ENCODE measurements at places on chromosomes 3 and 15.

DNA sequence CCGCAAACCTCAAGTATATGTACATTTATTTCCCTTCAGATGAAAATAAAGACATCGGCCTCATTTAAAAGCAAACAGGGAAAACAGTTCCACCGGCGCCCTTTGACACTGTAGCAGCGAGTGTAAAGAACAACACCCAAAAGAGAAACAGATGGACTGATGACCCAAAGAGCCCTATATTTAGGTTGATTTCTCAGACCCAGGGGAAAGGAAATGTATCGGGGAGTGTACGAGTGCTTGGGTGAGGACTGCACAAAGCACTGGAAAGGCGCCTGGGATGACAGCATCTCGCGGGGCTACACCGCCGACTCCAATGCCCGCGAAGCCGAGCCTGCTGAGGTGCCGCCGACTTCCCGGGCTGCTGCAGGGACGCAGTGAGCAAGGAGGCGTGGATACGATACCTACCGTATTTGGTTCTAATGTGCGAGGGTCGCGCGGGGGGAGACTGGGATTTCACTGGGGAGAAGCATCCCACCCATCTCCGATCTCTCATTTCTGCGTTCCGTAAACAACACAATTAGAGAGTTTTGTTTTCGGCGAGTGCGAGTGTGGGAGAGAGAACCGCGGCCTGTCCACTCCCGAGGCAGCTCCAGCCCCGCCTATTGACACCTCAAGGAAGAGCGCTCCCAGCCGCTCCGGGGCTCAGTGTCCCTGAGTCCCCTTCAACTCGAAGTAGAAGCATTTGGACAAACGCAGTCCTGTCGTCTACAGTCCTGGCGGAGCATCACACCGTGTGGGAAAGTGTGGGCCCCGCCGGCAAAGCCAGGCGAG lies 2.0 kb downstream of the MECOM start:
- DNase-seq: no peak

GRCh38 chr3:64743887-64744243 lies 56.1 kb upstream of the ADAMTS9 start:
- no peak for DNase-seq

GRCh38 chr3:108088697-108089096 lies 2.1 kb downstream of the CD47 start:
- no peak for DNase-seq

GRCh38 chr3:62597491-62597890 lies 224.1 kb upstream of the FEZF2 start:
- DNase-seq: no peak

DNA sequence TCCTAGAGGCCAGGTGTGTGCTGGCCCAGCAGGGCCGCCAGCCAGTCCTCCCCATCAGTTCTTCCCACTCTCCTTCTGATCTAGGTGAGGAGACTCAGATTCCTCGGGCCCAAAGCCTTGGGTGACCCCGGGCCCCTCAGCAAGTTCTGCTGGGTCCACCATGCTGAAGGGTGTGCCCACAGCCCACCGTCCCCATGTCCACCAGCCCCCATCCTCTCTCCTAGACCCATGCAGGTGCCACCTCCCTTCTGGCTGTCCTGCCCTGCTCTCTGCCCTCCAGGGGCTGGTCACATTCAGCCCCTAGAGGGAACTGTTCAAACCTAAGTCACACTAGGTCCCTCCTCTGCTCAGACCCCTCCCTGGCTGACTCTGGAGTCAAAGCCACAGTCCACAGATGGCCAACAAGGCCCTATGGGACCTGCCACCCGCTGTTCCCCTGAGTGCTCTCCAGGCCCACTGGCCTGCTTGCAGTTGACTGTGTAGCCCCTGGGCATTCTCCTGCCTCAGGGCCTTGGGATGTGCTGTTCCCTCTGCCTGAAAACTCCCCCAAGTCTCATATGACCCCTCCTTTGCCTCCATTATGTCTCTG lies 878 bp upstream of the TLR9 start:
- DNase-seq: no peak

DNA sequence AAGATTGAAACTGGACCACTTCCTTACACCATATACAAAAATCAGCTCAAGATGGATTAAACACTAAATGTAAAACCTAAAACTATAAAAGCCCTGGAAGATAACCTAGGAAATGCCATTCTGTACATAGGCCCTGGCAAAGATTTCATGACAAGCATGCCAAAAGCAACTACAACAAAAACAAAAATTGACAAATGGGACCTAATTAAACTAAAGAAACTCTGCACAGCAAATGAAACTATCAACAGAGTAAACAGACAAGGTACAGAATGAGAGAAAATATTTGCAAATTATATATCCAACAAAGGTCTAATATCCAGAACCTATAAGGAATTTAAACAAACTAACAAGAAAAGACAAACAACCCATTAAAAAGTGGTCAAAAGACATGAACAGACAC lies 173.1 kb upstream of the CCDC54 start:
- DNase-seq: no peak

- DNase-seq: no peak
These were observed 10.2 kb downstream of the PRICKLE2 start for GRCh38 chr3:64215103-64215502.

DNA sequence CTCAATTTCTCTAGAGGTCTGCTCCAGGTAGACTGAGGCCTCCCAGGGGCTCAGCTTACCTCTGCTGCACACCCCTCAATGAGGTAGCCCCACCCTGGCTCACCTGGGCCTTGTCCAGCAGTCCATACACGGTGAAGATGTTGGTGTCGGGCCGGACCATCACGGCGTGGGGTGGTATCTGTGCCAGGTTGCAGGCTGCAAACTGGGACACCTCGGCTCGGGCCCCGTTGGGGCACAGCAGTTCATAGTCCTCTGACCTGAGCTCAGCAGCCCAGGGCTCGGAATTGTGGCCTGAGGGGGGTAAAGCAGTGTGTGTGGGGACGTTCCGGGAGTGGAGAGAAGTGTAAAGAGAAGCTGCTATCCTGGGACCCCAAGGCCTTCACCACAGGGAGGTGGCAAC lies 23.2 kb downstream of the MELTF start:
- no peak for DNase-seq

- no peak for DNase-seq
These were observed 772.4 kb upstream of the NR2F2 start for GRCh38 chr15:95558131-95558530.

GRCh38 chr15:47473832-47474231 lies 243.5 kb upstream of the SEMA6D start:
- no peak for DNase-seq

GRCh38 chr3:66962664-66963063 lies 35.4 kb upstream of the KBTBD8 start:
- DNase-seq: no peak

GRCh38 chr3:127911421-127911931 lies 3.6 kb upstream of the KBTBD12 start:
- no peak for DNase-seq

- DNase-seq: no peak
These were observed 37.3 kb downstream of the STARD5 start for GRCh38 chr15:81286621-81287121.

DNA sequence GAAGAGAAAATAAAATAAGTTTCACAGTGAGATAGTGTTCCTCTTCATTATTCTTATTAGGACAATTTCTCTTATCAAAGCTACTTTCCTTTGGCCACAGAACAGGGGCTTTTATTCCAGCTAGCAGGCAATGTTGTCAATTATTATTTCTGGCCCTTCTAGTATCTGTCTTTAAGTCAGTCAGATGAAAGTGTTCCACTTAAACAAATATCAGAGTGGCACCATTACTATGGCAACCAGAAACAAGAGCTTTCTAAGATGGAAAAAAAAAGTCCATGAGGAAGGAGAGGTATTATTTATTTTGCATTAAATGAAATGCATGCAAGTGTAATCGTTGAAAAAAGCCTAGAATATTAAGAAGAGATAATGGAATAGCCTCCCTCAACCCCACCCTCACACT lies 426.4 kb downstream of the TUSC7 start:
- DNase-seq: no peak

DNA sequence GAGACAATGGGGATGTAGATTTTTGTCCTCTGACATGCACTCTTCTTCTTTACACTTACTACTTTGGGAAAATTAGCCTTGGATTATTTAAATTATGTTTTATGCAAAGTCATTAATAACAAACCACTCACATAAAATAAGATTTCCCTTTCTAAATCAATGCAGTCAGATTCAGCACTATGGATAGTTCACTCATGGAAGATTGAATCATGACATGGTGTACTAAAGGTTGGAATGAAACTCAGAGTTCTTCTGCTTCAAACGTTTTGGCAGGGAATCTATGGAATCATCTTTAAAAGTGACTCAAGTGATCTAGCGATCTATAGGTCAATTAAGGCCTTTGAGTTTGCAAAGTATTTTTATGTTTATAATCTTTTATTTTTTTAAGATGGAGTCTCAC lies 154.3 kb downstream of the KCNMB2 start:
- DNase-seq: no peak

GRCh38 chr3:74288761-74289160 lies 325.7 kb downstream of the CNTN3 start:
- DNase-seq: no peak

GRCh38 chr3:65581313-65581712 lies 457.4 kb downstream of the MAGI1 start:
- no peak for DNase-seq

GRCh38 chr3:123953735-123954134 lies 7.3 kb downstream of the CCDC14 start:
- DNase-seq: no peak

DNA sequence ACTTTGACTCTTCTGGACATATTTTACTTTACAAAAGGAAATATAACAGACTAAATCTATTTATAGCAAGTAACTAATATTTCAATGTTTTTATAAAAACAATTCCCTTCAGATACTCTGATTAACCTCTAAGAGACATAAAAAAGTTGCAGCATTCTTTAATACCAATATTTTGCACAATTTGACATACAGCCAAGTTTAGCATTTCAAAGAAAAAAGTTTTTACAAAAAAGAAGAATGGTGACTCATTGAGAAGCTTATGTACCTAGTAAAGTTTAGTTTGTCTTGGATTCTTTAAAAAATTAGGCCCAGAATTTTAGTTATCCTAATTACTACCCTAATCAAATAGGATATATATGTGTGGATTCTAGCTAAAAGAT lies 17.6 kb downstream of the DAZL start:
- no peak for DNase-seq

DNA sequence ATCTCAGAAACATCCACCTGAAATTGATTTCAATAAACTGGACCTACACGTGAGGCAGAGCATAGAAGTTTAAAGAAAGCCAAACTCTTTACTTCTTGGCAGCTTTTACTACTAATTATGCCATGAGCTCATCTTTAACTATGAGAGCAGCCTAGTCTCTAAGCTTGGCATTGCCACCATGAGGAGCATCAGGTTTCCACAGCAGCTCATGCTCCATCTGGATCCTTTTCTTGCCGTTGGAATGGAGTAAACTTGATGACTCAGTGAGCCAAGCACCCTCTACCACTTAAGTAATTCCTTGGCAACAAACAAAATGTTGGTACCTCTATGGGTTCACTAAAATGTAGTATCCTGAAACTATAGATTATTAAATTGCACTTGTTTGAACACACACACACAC lies 583.2 kb downstream of the EPHA3 start:
- DNase-seq: no peak

GRCh38 chr3:159775372-159775961 lies 213.2 kb upstream of the IL12A start:
- no peak for DNase-seq
